ENCODE measurements at places on chromosomes 6 and 20.

DNA sequence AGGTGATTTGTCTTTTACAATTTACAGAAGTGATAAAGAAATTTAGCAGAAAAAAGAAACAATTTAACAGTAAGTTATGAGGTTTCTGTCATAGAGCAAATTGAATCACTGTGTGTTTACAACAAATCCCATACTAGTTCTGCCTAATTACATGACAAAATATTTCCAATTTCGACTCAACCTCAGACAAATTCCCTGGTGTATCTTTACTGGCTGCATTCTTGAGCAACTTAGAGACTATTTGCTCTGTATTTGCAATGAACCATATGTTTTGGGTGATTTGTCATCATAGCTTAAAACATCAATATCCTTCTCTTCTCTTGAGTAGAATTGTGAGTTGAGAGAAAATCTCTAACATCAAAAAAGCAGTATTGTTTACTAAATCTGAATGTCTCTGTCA, 128.7 kb downstream of the SIM1 start:
- no peak for DNase-seq

- peak; percentile 35 for DNase-seq
These were observed 118.9 kb downstream of the ARMC2 start for GRCh38 chr6:108966855-108967755.

- no peak for DNase-seq
These were observed 92.4 kb downstream of the GJA10 start for GRCh38 chr6:89986650-89987074.

DNA sequence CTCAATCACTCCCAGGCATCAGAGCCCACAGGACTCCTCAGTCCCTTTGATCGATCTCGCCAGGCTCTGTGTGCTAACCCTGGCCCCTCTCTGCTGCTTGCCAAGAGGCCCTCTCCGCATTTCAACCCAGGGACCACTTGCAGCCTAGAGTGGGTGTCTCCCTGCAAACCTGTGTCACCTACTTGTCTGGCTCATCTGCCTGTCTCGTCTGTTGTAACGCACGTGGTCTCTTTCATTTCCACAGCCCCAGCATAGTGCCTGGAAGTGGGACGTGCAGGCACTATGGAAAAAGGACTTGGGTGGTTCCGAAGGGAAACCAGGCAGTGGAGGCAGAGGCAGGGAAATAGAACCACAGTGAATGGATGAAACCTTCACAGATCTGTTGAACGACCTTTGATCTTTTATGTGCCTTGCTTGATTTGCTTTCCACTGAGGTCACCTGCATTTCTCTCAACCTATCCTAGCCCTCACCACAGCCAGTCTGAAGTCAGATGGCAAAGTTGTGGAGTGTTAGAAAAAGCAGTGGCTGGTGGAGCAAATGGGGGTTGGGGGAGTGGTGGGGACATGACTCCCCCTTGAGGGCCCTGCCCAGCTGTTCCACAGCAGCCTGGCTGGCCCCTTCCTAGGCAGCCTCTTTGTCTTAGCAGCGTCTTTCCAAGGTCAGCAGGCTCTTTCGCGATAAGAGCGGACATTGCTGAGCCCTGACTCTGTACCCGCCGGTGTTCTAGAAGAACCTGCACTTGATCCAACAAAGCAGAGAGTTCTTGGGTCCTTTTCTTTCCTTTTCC, 55.8 kb upstream of the TAGAP start:
- DNase-seq: no peak

DNA sequence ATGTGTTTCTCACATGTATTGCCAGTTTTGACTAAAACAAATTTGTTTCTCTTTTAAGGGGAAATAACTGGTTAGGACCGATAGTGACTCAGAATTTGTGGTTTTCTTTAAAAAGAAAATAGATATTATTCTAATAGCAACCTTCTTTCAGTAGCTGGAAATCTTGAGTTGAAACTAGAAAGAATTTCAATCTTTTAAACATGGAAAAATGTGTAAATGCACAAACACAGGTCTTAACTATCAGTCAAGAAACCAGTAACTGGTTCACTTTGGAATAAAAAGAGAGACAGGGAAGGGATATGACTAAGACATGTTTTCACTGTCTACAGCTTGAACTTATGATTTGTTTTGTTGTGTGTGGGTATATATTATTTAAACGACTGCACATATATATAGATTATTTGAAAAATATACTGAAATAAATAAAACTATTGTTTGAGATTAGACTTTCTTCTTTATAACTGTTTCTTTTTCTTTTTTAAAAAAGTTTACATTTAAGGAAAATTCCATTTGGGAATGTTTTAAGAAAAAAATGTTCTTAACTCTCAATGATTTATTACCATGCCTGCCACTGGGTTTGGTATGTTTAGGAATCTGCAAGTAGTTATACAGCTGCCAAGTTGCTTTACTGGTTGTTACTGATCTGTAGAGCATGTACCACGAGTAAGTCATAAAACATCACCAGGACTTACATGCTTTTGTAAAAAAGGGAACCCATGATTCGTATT, 753.3 kb upstream of the MARCKS start:
- no peak for DNase-seq
